ENCODE measurements at places on chromosomes 12 and 14.

DNA sequence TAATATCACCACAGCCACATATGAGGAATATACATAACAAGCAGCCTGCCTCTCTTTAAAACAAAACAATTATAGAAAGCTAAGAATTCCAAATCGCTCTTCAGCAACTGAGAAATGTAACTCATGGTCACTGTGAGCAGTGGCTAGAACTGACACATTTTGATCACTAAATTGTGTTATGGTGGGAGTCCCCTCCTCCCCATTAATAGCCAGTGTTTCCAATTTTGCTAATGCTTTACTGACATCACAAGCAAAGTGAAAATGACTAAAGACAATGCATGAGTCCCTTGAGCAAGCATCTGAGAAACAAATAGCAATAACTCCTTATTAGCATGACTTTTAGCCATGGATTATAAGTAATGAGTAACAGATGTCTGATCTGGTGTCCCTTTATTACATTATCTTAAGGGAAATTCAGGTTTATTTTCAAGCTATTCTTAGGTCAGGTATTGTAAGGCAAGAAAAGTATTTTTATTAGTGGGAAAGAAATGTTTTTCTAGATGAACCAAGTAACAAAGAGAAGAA, 148.3 kb downstream of the KCNH5 start:
- no peak for DNase-seq

DNA sequence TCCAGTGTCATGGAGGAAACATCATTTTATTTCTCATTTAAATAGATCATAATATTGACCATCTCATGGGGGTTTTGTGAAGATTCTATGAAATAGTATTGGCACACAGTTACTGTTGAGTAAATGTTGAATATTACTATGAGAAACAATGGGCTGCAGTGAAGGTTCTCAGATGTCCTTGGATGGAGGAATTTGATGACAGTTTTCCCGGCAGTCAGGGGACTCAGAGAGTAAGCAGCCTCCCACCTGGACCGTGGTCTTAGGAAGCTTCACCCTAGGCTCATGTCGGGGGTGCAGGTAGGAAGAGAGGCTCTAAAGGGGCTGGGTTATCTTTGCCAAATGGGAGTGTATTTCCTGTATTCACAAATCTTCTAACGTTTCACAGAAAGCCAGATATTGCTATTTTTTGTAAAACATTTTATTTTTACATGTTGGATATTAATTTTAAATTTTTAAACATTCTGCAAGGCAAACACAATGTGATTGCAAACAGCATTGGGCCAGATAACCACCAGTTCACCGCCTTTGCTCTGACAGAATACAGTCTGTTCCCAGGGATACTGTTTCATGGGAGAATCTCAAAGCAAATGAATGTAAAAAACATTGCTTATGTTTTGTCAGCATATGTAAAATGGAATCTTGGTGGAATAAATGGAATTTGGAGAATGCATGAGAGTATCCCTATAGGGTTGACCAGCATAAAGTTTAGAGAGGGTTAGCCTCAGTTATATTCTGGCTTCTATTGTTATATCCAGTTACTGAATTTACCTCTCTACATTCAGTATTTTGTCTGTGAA, 380.8 kb upstream of the TMEM132C start:
- no peak for DNase-seq

DNA sequence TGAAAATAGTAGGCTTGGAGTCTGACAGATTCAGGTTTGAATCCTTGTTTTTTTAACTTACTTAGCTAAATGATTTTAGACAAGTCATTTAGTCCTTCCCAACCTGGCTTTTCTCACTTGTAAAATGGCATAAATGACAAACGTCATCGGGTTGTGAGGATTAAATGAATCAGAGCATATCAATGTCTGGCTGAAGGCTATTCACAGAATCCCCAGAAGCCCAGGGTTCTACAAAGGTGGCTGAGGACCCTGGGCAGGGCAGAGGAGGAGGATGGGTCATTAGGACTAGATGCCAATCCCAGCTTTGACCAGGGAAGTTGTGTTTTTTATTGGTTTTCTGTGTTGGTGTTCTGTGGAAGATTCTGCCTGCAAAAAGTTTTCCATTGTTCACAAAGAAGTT, 7.6 kb upstream of the PTPRB start:
- DNase-seq = no peak

DNA sequence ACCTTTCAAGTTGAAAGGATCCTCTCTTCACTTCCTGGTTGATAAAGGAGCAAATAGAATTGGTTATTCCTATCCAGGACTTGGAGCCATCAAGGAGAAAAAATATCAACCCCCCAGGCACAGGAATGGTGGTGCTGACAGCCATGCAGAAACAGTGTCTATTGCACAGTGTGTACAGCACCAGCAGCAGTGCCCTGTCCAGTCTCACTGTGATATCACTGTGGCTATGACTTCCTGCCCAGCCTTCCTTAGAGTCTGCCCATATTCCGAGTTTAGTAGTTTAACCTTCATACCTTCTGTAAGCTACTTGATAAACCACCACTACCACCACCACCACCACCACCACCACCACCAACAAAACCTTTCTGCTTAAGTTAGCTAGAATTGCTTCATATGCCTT, 45.1 kb upstream of the FERMT2 start:
- no peak for DNase-seq

DNA sequence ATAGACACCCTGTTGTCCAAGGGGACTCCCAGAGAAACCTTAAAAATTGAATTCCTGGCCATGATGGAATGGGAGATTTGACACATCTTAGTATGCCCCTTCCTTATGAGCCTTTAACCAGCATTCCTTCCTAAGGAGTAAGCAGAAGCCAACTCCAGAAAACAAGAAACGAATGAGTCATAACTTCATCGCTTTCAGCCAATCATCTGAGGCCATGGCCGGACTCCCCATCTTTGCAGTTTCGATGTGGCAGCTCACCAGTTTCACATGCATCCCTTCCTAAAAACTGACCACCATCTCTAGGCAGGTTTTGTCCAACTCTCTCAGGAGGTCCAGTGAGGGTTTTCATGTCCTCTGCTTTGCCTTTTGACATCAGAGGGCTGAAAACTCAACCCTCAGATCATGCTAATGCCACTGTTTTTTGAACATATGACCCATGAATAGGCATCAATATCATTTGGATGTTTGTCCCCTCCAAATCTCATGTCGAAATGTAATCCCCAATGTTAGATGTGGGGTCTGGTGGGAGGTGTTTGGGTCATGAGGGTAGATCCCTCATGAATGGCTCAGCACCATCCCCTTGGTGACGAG, 19.9 kb downstream of the DAAM1 start:
- DNase-seq = no peak

GRCh38 chr14:89027097-89027740, 202.8 kb downstream of the TTC8 start:
- DNase-seq = peak; percentile 41

GRCh38 chr14:101728367-101728742, 33.2 kb upstream of the PPP2R5C start:
- DNase-seq = no peak

DNA sequence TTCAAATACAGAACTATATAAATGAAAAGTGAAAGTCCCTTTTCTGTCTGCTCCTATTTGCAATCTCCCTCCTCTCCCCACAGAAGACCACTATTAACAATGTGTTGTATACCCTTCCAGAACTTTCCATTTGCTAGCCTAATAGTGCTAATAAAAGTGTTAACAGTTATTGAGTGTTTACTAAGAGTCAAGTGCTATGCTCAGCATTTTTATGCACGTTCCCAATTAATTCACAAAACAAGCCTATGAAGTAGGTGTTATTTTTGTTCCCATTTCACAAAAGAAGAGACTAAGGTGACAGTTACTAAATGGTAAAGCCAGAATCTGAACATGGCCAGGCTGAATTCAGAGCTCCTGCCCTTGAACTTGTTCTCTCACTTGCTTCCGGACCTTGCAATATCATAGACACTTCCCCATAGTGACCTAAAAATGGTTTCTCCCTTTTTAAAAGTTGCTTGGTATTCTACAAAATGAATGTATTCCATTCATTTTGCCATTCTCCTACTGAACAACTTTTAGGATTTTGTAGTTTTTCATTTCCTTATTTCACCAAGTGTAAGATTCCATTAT, 1.6 kb upstream of the PRKAB1 start:
- no peak for DNase-seq

GRCh38 chr14:64649383-64649998, 54.7 kb upstream of the PLEKHG3 start:
- no peak for DNase-seq

DNA sequence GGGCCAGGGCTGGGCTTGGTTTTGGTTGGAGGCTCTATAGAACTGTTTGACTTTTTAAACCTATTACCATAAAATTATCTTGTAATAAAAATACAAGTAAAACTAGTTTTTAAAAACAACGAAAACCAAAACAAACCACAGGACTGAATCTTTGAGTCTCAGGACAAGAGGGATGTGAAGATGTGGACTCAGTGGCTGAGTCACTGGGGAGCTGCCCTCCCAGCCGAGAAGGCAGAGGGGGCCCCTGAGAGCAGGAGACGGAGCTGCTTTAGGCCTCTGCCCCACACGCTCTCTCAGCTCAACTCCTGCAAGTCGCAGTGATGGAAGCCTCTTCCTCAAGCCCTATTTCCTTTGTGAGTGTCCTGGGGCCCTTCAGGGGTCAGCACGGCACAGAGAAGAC, 59.0 kb downstream of the CDC42BPB start:
- DNase-seq = no peak

DNA sequence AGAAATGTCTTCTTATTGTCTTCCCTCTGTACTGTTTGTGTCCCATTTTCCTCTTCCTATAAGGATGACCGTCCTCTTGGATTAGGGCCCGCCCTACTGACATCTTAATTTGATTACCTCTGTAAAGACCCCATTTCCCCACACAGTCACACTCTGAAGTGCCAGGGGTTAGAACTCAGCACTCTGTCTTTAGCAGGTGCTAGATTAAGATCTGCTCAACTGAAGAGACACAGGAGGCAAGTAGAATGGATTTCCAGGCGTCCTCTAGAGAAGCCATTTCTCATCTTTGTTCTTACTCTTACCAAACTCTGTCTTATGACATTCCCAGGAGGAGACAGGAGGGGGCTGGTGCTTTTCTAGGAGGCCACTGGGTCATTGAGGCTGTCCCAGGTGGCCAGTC, 50.8 kb downstream of the VCPKMT start:
- no peak for DNase-seq

GRCh38 chr12:26011099-26011498, 52.6 kb downstream of the RASSF8 start:
- DNase-seq = no peak

- DNase-seq = no peak
Measured at GRCh38 chr12:112317481-112317880, 64.8 kb downstream of the HECTD4 start.

GRCh38 chr12:94405413-94406116, 54.1 kb downstream of the CEP83 start:
- no peak for DNase-seq

- DNase-seq = no peak
Measured at GRCh38 chr12:98185606-98186005, 329.8 kb upstream of the TMPO start.

DNA sequence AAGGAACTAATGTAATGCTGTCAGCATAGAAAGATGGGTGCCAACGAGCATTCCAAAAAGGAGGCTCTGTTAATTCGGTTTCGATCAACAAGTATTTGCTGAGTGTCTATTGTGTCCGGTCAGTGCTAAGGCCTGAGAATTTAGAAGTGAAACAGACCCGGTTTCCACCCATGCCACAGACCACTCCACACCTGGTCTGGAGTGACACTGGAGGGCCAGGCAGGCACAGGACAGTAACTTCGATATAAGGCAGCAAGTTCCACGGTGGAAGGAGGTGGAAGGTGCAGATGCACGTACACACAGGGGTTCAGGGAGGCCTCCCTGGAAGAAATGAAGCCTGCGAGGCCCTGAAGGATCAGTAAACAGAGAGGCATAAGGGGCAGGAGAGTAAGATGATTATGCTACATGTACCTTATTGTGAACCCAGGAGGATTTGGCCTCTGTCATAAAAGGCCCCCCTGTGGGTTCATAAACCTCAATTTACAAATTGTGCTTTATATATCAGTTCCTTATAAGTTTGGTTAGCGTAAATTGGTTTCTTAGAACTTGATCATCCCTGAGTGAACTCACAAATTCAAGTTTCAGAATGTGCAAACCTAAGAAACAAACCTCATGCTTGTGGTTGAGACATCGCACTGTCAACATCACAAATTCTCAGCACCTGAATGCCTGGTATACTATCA, 25.9 kb downstream of the SSH1 start:
- DNase-seq = no peak

DNA sequence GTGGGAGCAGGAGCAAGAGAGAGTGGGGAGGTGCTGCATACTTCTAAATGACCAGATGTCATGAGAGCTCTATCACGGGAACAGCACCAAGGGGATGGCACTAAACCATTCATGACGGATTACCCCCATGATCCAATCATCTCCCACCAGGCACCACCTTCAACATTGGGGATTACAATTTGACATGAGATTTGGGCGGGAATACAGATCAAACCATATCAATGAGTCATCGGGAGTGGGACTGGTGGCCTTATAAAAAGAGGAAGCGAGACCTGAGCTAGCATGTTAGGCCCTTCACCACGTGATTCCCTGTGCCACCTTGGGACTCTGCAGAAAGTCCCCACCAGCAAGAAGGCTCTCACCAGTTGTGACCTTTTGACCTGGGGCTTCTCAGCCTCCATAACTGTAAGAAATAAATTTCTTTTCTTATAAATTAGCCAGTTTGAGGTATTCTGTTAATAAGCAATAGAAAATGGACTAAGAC, 28.7 kb downstream of the COX8C start:
- no peak for DNase-seq

- DNase-seq = no peak
Measured at GRCh38 chr12:114209861-114210260, 196.1 kb downstream of the TBX5 start.

GRCh38 chr14:35352274-35353233, 52.0 kb downstream of the NFKBIA start:
- no peak for DNase-seq

- no peak for DNase-seq
Measured at GRCh38 chr12:131133994-131134393, 180.3 kb downstream of the ADGRD1 start.

- DNase-seq = no peak
Measured at GRCh38 chr12:53181935-53182334, 1.2 kb upstream of the CSAD start.

DNA sequence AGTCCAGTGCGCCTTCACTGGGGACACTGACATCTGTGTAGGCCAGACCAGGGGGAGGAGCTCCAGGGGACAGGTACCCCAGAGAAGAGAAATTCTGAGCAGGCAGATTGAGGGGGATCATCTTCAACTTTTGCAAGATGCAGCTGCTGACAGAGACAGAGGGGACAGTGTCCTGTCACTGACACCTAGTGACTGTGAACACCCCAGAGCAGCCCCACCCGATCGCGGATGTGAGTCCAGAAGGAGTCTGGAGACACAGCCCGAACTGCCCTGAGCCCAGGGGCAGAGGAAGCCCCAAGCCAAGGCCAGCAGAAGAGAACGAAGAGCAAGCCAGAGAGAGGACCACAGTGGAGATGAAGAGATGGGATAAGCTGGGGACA, 21.7 kb upstream of the LRTM2 start:
- DNase-seq = no peak

GRCh38 chr14:72688990-72689671, 204.8 kb downstream of the DPF3 start:
- no peak for DNase-seq

GRCh38 chr12:110540048-110540447, 37.9 kb downstream of the RAD9B start:
- DNase-seq = no peak
